Stimulated activated CD8-positive, alpha-beta memory T cell treated with anti-CD3 and anti-CD28 coated beads, Interleukin-7, amount 100 ng/mL, for 1 hour (primary cell): ENCODE measurements at places on chromosomes 1 and 21.

- DNase-seq, result no peak
These were observed 94.0 kb downstream of the DPYD start for GRCh38 chr1:97826820-97827219.

DNA sequence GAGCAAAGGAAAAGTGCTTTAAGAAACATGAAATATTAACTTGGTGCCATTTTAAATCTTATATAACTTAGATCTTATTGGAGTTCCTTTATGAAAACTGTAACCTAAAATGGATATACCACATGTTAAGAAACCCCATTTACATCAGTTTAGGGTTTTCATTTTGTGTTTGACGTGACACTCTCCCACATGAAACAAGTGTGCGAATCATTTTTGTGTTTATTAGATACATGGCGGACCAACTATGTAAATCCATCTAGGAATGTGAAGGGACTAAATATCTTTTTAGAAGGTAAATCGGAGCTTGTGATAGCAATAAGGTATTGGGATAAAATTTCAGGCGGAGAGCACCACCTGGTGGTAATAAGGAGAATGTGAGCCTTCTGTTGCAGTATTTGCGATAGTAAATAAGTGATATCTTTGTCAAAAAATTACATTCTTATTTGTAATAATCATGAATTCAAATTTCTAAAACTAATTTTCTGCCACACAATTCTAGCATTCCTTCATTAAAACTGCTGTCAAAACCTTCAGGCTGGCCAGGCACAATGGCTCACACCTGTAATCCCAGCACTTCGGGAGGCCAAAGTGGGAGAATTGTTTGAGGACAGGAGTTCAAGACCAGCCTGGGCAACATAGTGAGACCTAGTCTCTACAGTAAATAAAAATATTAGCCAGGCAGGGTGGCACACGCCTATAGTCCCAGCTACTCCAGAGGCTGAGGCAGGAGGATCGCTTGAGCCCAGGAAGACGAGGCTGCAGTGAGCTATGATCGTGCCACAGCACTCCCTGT is 31.3 kb downstream of the SMAP2 start:
- no peak for DNase-seq

DNA sequence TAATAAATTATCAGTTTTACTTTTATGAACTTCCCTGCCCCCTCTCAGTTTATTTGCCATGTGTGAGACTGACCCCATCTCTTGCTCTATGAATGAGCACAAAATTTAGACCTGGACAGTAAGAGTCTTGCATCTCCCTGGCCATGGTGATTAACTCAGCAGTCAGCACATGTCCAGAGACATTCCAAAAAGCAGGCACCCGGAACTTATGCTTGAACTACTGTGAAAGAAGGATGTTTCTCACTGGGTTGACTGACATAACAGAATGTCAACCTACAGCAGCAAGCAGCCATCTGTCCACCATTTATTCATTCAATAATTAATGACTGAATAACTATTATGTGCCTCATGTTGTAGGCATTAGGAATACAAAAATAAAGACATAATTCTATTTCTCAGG is 11.3 kb upstream of the SEC16B start:
- no peak for DNase-seq

DNA sequence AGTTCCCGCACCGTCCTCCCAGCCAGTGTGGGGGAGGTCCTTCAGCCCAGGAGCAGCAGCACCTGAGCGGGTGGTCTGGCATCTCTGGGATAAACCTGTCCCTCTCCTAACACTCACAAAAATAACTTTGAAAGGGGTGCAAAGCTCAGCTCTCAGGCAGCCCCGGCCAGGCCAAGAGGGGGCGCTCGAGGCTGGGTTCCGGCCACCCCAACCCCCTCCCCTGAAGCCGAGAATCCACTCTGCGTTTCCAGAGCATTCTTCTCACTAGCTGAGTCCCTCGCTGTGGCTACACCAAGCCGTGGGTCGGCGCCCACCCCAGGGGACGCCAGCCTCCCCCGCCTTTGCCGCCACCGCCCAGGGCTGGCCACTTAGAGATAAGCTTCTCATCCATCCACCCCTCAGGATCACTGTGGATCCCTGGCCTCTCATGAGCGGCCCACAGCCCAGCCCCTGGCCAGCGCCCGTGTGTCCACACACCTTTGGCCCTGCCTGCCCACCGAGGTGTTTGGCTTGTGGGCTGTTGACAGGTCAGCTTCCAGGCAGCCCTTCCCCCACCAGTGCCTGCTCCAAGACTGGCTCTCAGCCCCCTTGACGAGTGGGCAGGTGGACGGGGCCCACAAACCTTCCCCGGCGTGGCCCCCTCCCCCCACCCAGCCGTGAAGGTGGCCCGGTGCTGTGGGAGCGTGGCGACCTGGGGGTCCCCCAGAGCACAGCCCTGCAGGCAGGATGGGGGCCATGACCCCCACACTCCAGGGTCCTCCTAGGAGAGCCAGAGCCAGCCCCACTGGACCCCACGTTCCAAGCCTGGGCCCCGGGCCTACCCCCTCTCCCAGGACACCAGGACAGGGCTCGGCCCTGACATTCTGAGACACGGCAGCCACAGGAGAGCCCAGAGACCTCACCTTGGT is 1.9 kb downstream of the FTCD start:
- no peak for DNase-seq

DNA sequence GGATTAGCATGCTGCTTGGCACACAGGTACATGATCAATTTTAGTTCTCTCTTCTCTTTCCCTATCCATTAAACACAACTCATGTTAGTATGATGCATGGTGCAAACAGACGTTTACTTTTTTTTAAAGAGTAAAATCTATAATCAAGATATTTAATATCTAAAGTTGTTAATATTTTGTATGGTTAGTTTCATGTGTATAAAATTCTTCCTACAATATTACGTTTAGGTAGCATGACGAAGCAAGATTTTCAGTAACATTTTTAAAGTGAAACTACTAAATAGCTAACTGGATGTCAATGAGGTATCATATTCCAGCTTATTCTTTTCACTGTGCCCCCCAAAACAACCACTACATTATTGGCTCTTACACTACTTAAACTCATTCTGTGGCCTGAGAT is 36.6 kb downstream of the CNIH4 start:
- DNase-seq, result no peak

- no peak for DNase-seq
These were observed 14.5 kb upstream of the APP start for GRCh38 chr21:26185021-26185420.

GRCh38 chr1:81287411-81288080 is 513.2 kb upstream of the ADGRL2 start:
- no peak for DNase-seq

GRCh38 chr21:43329711-43330269 is 97.1 kb downstream of the SIK1 start:
- no peak for DNase-seq

DNA sequence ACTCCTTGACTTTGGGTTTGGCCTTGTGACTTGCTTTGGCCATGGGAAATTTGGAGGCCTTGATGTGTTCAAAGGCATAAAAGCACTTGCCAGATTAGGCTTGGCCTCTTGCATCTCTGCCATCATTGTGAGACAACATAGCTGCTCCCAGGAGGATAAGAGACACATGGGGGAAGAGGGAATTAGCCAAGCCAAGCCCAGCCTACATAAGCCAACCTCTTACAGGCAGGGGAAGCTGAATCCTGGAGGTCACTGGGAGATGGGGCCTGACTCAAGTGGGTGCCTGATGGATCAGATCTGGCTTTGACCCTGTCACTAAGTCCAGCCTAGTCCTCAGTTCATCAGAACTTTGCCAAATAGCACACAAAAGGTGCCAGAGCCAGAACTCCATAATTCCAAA is 37.6 kb upstream of the HMGB4 start:
- no peak for DNase-seq

- DNase-seq, result no peak
These were observed 862 bp upstream of the SGIP1 start for GRCh38 chr1:66532798-66533783.

GRCh38 chr1:63693944-63694571 is 79.8 kb upstream of the ROR1 start:
- no peak for DNase-seq
